Activated CD8-positive, alpha-beta T cell treated with anti-CD3 and anti-CD28 coated beads, Interleukin-2, amount 10 ng/mL, durations not matched to agents 7 days and 5 days (primary cell): ENCODE measurements at places on chromosomes 4 and X. TPM values are rescaled to one million over a fixed set of nuclear protein-coding genes. Genes with fewer than 3 reads are reported as not detected.

DNA sequence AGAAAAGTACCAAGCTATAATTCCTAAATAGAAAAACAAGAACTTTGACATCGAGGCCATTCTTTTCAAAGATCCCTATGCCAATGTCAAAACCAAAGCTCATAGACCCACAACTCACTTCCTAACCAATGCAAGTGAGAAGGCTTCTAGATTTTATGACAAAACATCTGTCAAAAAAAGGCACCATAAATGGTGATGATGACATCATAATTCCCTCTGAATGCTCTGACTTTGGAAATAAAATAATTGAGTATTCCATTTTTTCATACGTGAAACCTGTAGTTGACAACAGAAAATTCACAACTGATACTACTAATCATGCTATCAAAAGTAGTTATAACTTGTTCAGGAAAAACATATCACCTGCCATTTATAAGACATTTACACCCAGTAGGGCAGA, 8.7 kb upstream of the CABS1 start:
- DNase-seq = no peak

DNA sequence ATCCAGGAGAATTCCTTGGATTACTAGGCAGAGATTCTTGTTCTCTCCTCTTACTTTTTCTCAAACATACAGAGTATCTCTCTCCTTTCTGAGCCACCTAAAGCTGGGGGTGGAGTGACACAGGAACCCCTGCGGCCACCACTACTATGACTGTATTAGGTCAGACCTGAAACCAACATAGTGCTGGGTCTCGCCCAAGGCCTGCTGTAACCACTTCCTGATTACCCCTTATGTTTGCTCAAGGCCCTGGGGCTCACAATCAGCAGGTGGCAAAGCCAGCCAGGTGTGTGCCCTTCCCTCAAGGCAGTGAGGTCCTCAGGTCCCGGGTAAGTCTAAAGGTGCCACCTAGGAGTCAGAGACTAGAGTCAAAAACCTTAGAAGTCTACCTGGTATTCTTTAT, 166.4 kb downstream of the PARM1 start:
- DNase-seq = no peak

DNA sequence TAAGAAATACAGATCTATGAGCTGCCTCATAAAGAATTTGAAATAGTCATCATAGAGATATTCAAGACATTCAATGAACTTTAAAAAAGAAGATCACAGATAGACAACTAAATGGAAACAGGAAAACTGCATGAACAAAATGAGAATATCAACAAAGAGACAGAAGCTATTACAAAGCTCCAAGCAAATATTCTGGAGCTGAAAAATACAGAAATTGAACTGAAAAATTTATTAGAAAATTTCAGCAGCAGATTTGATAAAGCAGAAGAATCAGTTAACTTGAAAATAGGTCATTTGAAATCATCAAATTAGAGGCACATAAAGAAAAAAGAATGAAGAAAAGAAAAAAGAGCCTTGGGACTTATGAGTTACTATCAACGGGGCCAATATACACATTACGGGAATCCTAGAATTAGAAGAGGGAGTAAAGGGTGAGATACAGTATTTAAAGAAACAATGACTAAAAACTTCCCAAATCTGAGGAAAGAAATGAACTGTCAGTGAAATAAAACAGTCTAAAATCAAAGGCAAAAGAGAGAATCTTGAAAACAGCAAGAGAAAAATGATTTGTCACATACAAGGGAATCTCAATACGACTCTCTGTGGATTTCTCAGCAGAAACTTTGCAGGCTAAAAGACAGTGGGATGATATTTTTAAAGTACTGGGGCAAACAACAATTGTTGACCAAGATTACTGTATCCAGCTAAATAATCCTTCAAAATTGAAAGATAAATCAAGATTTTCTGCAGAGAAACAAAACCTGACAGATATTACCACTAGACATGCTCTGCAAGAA, 641.6 kb downstream of the ANKRD50 start:
- no peak for DNase-seq

DNA sequence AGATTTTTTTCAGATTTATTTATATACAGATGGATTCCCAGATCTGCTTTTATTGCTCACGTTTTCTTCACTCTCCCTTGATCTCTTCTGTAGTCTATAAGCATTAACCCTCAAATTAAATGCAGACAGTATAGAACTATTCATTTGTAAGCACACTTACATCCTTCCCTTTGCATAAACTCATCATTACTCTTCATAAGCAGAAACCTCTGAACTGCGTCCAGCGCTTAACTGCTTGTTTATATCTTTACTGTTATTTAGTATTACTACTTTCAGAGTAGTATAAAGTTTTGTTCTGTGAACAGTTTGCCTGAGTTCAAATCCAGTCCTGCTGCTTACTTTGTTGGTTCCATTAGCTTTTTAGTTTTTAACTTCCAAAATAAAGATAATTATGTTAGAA, 132.9 kb downstream of the STIM2 start:
- DNase-seq = no peak

The TLR6 gene
- 3.2 TPM for total RNA-seq

- DNase-seq = no peak
These were observed 738 bp upstream of the TSPAN5 start for GRCh38 chr4:98659106-98659592.

The GAGE2A gene
- total RNA-seq = not detected

GRCh38 chr4:121943941-121944340, 7.9 kb downstream of the TRPC3 start:
- peak; percentile 26 for DNase-seq

DNA sequence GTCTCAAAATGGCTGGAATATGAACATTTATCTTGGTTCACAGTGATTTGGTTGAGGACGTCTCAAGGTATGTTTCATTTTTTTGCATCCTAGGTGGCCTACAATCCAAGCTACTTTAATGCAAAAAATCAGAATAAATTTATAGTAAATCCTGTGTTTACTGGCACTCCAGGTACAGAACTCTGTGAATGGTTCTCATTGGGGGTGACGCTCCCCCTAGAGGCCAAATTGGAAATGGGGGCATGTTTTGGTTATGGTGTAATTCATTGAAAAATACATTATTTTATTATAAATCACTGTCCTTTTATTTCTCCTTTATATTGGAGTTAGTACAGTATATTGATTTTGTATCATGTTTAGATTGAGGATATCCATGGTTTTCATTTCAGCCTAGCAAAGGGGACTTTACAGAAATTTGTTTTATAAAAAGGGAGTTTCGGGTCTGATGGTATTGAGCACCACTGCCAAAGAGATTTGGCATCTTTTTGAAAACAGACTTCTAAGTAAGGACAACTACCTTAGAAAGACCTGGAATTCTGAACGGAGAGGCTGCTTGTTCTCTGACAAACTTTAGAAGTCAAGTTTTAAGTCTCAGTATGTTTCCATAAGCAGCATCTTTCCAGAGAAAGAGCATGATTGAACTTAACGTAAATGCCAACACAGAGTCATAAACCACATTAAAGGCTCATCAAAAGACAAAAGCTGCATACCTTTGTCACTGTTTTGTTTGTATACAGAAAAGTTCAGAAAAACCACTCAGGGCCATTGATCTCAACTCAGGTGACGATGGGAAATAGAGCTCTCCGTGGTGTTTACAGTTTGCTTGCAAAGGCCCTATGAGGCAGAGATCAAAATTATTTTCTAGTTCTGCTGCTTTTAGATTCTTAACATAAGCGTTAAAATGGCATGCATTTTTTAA, 19.4 kb downstream of the MTM1 start:
- DNase-seq = peak; percentile 58

DNA sequence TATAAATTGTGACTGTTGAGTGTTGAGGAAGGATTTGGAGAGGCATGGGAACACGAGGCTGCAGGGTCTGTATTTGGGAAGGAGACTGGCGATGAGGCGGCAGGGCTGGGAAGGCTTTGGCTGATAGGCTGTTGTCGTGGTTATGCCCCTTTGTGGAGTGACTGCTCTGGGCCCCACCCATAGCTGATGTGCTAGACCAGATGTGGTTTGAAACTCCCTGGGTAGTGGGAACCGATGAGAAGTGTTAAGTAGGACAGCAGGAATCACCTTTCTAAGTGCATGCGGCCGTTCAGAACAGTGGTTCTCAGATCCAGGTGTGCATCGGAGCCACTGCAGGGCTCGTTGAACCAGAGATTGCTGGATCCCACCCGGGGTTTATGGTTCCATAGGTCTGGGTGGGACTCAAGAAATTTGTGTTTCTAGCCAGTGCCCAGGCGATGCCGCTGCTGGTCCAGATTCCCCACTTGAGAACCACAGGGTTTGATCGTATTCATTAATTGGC, 42.3 kb downstream of the TBC1D14 start:
- DNase-seq = no peak

DNA sequence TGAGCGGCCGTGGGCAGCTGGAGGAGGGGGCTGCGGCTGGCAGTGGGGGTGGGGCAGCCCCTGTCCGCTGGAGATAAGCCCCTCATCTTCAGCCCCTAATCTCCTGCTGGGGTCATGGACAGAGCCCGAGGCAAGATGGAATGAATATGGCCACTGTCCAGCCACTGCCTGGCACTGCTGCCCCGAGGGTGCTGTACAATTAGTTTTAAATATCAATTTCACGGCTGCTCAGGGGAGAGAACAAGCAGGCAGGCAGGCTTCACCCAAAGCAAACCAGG, 64.1 kb upstream of the NKX1-1 start:
- DNase-seq = no peak

DNA sequence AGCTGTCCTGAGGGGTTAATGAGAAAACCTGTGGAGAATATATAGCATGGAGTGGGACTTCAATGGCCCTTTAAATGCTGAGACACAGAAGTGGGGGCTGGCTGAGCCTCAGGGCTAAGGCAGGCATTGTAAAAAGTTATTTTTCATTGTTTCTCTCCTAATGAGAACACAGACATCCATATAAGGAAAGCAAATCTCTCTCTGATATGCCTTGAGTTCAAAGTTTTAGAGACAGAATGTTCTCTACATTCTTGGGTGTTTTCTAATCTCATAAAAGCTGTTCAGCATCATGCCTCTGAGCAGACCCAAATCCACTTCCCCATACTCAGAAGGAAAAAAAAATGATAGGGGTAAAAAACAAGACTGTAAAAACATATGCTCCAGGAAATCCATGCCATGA, 16.8 kb upstream of the RAB40A start:
- no peak for DNase-seq

- no peak for DNase-seq
These were observed 10.4 kb upstream of the FAM9A start for GRCh38 chrX:8811611-8812010.

The CT47B1 gene
- not detected for total RNA-seq

The BMPR1B gene
- total RNA-seq = not detected

DNA sequence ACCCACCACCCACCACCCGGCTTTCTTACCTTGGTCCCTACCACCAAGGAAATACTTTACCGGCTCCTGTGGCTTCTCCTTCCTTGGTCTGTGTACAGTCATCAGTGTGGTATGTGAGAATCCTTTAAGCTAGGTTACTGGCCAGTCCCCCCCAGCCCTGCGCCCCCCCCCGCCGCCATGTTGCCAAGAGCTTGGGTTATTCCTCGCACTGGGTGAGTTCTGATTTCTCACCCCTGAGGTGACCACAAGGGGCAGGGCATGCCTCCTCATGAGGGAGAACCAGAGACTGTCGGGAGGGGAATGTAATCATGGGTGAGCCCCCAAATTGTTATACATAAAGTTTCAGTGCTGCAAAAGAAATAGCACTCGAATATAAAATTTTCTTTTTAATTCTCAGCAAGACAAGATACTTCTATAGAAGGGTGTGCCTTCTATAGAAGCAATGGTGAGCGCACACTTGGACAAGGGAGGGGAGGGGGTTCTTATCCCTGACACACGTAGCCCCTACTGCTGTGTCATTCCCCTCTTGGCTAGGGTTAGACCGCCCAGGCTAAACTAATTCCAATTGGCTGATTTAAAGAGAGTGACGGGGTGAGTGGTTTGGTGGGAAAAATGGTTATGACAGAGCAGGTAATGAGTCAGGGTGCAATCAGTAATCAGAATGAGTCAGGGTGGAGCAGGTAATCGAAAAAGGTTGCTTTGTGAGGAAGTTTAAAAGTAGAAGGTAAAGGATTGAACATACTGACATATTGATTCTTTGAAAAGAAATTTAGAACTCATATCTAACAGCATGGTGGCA, 133.2 kb downstream of the KDM6A start:
- DNase-seq = no peak

GRCh38 chr4:58961925-58962324, 1851.7 kb upstream of the IGFBP7 start:
- no peak for DNase-seq

GRCh38 chr4:77671051-77671450, 65.4 kb downstream of the CXCL13 start:
- DNase-seq = no peak

DNA sequence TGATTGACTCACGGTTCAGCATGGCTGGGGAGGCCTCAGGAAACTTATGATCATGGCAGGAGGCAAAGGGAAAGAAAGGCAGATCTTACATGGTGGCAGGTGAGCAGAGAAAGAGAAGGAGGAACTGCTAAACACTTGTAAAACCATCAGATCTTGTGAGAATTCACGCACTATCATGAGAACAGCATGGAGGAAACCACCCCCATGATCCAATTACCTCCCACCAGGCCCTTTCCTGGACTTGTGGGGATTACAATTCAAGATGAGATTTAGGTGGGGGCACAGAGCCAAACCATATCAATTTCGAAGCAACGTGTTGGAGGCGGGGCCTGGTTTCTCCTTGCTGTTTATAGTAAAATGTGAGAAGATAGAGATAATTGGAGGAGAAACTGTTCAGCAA, 167.4 kb downstream of the GABRB1 start:
- DNase-seq = no peak

GRCh38 chrX:110418316-110419235, 59.9 kb downstream of the RTL9 start:
- no peak for DNase-seq

The CXCL6 gene
- not detected for total RNA-seq

The RTL9 gene
- total RNA-seq = not detected

DNA sequence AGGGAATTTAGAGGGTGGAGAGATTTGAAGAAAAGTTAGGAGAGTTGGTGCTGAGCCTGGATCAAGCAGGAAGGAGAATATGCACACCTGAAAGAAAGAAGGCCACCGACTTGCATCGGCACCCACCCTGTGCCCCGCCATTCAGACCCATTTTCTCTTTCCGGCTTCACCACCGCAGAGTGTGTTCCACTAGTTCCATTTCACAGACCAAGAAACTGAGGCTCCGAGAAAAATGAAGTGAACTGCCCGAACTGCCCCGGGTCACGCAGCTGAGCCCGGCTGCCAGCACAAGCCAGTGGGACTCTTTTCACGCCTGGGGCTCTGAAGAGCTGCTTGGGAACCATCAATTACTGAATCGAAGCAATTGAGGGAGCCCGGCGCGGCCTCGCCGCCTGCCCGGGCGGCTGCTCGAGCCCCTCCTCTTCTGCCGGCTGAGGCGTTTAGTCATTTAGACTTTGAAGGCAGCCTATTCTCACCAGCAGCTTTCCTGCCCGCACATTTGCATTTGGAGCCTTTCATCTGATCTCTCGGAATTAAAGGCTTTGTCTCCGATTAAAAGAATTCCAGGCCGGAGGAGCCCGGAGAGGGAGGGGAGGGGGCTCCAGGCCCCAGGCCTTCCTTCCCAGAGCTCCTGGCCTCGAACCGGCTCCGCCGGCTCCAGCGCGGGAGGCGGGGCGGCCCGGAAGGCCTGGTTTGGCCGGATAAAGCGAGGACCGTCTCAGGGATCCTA, 140.2 kb upstream of the PJA1 start:
- DNase-seq = no peak

GRCh38 chrX:53122013-53122412, 28.1 kb downstream of the KANTR start:
- no peak for DNase-seq
